ENCODE measurements at places on chromosomes 3 and 15. TPM values are rescaled to one million over a fixed set of nuclear protein-coding genes. Genes with fewer than 3 reads are reported as not detected.
A peak's percentile ranks its signal among the peaks of the same experiment; 100 is the strongest.

GPR171 gene
- total RNA-seq = not detected

CCK gene
- total RNA-seq = not detected

- peaks cover 13% of the 10 kb centered on the region for H3K4me1 ChIP-seq
- no peak overlapping the region for H3K4me3 ChIP-seq
- DNase-seq = no peak
- no peaks in the 10 kb centered on the region for H3K27me3 ChIP-seq
- peaks cover 84% of the 10 kb centered on the region for H3K36me3 ChIP-seq
Observed at GRCh38 chr15:66498501-66499386, 1.2 kb upstream of the SNAPC5 start.

GRCh38 chr15:93073465-93073952 lies 15.5 kb downstream of the RGMA start:
- no peak for DNase-seq
- H3K4me3 ChIP-seq = peak overlapping the region; percentile 88
- H3K4me1 ChIP-seq = peaks cover 6% of the 10 kb centered on the region
- H3K27ac ChIP-seq = no peak overlapping the region
- peaks cover 4% of the 10 kb centered on the region for H3K36me3 ChIP-seq
- H3K27me3 ChIP-seq = no peaks in the 10 kb centered on the region

- peaks cover under 1% of the 10 kb centered on the region for H3K36me3 ChIP-seq
- peaks cover 5% of the 10 kb centered on the region for H3K4me1 ChIP-seq
- H3K27me3 ChIP-seq = no peaks in the 10 kb centered on the region
- no peak overlapping the region for H3K4me3 ChIP-seq
- no peak overlapping the region for H3K27ac ChIP-seq
Observed at GRCh38 chr3:62249855-62250543, 123.4 kb downstream of the FEZF2 start.

GRCh38 chr15:87345961-87346360 lies 910.6 kb downstream of the NTRK3 start:
- no peaks in the 10 kb centered on the region for H3K4me1 ChIP-seq
- no peak for DNase-seq
- no peak overlapping the region for H3K4me3 ChIP-seq
- H3K27me3 ChIP-seq = no peaks in the 10 kb centered on the region

TIMP4 gene
- not detected for total RNA-seq

- H3K36me3 ChIP-seq = peaks cover 7% of the 10 kb centered on the region
- H3K4me1 ChIP-seq = no peaks in the 10 kb centered on the region
- H3K27me3 ChIP-seq = no peaks in the 10 kb centered on the region
Observed at GRCh38 chr15:44450172-44450571, 22.7 kb downstream of the CTDSPL2 start.

- H3K27me3 ChIP-seq = peaks cover 44% of the 10 kb centered on the region
- H3K4me1 ChIP-seq = peaks cover 8% of the 10 kb centered on the region
- no peaks in the 10 kb centered on the region for H3K36me3 ChIP-seq
- no peak overlapping the region for H3K4me3 ChIP-seq
- DNase-seq = no peak
Observed at GRCh38 chr3:194745422-194746184, 59.9 kb downstream of the FAM43A start.

- H3K4me1 ChIP-seq = peaks cover 7% of the 10 kb centered on the region
- H3K36me3 ChIP-seq = no peaks in the 10 kb centered on the region
- DNase-seq = no peak
Observed at GRCh38 chr3:122608916-122609315, 31.5 kb downstream of the PARP15 start.

GRCh38 chr15:89026167-89026566 lies 62.1 kb upstream of the ABHD2 start:
- no peak overlapping the region for H3K27ac ChIP-seq
- H3K4me1 ChIP-seq = no peaks in the 10 kb centered on the region
- H3K27me3 ChIP-seq = no peaks in the 10 kb centered on the region
- no peak for DNase-seq
- H3K4me3 ChIP-seq = no peak overlapping the region

DNA sequence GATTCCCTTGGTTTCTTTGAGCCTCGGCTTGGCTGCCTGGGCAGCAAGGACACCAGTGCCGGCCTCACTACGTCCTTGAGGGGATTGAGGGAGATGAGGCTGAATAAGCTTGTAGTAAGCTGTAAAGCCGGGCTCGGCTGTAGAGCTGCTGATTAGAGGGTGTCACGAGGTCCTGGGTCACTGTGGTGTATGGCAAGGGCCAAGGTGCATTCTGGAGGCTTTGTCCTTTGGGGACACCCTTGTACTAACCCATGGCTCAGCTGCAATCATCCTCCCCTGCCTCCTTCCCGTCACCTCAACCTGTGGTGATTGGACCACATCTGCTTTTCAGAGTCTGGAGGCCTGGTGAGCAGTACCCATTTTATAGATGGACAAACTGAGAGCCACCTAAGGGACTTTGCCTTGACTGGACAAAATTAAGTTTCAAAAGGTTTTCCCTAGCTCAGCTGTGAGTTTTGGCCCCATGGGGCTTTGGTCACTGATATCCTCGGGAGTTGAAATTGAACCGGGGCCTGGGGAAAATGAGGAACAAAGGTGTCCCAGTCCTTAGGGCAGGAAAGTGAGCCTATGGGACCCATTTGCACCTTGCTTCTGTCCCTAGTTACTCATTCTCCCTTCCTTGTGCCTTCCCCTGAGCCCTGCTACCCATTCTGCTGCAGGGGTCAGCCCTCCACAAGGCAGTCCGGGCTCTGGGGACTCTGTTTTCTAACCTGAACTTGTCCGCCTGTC lies 2.4 kb downstream of the SLC6A6 start:
- DNase-seq = no peak
- H3K4me3 ChIP-seq = no peak overlapping the region
- H3K36me3 ChIP-seq = peaks cover 7% of the 10 kb centered on the region
- no peak overlapping the region for H3K27ac ChIP-seq

- H3K36me3 ChIP-seq = peaks cover 6% of the 10 kb centered on the region
- no peak overlapping the region for H3K4me3 ChIP-seq
- peaks cover 20% of the 10 kb centered on the region for H3K4me1 ChIP-seq
Observed at GRCh38 chr3:106683953-106684620, 693.2 kb upstream of the CCDC54 start.

SEMA6D gene
- total RNA-seq = 1.1 TPM

DNA sequence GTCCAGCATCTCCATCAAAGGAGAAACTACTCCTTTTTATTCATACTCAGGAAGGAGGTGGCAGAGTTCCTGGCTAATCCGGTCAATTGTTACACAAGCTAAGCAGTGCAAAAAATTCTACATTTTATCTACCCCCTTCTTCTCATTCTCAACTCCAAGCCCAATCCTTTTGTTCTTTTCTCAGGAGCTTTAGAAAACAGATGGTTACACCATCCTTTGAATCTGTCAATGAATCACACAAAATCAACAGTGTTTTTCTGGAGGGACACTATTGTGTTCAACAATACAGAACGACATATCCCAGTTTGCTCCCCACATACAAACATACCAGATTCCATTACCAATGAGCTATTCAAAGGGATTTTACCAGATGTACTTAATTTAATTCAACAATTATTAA lies 362.1 kb downstream of the MAGI1 start:
- no peak for DNase-seq
- no peaks in the 10 kb centered on the region for H3K36me3 ChIP-seq
- H3K27ac ChIP-seq = no peak overlapping the region
- no peaks in the 10 kb centered on the region for H3K4me1 ChIP-seq

DNA sequence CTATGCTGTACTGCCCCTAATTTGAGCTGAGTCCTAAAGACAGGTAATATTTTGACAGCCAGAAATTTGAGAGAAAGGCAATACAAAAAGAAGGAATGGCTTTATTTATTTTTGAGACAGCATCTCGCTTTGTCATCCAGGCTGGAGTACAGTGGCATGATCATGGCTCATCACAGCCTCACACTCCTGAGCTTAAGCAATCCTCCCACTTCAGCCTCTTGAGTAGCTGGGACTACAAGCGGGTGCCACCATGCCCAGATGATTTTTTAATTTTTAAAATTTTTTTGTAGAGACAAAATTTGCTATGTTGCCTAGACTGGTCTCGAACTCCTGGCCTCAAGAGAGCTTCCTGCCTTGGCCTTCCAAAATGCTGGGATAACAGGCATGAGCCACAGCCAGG lies 77.4 kb upstream of the SLC4A7 start:
- H3K4me1 ChIP-seq = peaks cover 14% of the 10 kb centered on the region
- no peaks in the 10 kb centered on the region for H3K27me3 ChIP-seq
- H3K4me3 ChIP-seq = no peak overlapping the region

NPAP1 gene
- total RNA-seq = not detected

- H3K4me1 ChIP-seq = peaks cover 27% of the 10 kb centered on the region
- no peaks in the 10 kb centered on the region for H3K36me3 ChIP-seq
- no peaks in the 10 kb centered on the region for H3K27me3 ChIP-seq
- peak; percentile 95 for DNase-seq
- H3K27ac ChIP-seq = peak overlapping the region; percentile 62
Observed at GRCh38 chr3:109927161-109927560, 589.8 kb upstream of the DPPA4 start.

DNA sequence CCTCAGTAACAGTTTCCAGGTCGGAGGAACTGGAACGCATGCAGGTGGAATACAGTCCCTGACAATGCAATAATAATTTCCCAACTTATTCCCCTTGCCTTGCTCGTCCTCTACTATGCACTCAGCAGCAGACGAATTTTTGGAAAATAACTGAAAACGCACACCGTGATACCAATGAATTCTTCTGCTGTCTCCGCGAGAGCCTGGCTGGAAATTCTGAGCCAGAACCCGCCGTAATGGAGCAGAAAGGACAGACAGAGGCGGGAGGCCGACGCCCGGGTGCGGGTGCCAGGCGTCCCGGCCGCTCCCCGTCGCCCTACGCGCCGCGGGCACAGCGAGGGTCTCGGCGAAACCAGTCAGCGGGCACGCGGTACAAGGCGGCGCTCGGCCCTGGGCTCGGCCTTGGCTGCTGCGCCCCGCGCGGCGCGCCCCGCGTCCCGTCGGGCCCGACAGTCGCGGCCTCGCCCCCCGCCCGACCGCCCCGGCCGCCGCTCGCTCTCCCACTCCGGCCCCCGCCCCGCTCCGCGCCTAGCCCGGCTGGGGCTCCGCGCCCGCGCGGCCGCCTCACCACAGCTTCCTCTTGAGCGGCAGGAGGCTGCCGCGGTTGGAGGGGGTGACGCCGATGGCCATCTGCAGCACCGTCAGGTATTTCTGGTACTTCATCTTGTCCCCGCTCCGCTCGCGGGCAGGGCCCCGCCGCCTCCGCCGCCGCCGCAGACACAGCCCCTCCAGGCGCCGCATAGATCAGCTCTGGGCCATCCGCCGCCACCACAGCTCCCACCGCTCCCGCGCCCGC lies 114.5 kb upstream of the GOLGA8J start:
- H3K4me3 ChIP-seq = peak overlapping the region; percentile 70
- H3K4me1 ChIP-seq = no peaks in the 10 kb centered on the region
- no peak overlapping the region for H3K27ac ChIP-seq
- H3K27me3 ChIP-seq = no peaks in the 10 kb centered on the region
- no peak for DNase-seq

DNA sequence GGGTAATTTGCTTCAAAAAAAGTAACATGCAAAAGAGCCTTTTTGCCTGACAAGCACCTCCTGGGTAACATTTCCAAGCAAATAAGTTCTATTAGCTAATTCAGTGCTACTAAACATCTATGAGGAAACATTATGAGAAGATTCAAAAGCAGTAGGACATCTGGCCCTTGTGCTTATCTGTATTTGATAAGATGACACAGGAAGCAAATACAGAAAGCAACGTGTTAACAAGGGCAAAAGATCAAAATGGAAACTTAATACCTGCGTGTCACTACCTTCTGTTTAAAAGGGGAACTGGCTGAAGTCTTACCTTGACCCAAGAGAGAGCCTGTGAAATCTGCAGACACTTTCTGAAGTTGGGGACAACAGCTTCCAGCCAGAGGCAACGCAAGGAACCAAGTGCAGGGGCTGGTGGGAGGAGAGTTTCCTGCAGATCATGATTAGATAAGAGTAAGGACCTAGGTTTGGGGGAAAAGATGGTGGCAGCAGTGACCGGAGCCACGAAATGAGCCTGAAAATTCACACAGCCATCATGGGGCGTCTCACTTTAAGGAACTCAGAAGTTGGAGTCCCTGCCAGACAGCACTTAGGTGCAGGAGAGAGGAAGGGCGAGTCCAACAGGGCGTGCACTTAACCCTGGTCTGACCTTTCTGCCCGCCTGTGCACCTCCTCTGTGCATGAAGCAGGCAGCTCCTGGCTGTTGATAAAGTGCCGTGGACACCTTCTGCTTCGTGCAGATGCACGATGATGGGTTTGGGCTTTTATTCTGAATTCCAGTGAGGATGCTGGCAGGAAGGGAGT lies 153.6 kb upstream of the BHLHE40 start:
- peaks cover 52% of the 10 kb centered on the region for H3K4me1 ChIP-seq
- no peaks in the 10 kb centered on the region for H3K36me3 ChIP-seq
- H3K4me3 ChIP-seq = peak overlapping the region; percentile 55
- H3K27me3 ChIP-seq = no peaks in the 10 kb centered on the region
- no peak for DNase-seq

GOLGA8S gene
- total RNA-seq = 0.16 TPM

DNA sequence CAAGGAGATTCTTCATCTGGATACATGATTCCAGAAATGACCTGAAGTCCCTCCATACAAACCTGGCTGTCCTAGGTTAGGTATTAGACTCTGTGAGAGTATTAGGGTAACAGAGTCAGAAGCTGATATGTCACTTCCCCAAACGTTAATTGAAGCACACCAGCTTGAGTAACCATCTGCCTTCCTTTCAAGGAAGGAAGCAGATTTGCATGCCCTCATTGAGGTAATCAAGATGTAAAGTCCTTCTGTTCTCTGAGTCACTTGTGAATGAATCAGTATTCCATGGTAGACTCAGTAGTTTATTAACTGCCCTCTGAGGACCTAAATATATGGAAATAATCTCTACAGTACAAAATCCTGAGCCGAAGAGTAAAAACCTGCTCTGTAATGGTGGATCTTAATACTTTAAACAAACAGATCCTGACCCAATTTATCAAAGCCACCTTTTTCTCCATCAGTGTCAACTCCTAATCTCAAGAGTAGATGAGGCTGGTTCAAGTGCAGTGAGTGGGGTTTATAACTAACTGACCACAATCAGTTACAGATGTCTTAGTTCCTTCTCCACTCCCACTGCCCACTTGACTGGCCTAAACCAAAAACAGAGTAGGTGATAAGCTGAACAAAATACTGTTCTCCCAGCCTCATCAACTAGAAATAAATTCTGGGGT lies 246.2 kb upstream of the CHRM5 start:
- H3K4me1 ChIP-seq = peaks cover 7% of the 10 kb centered on the region
- H3K4me3 ChIP-seq = no peak overlapping the region
- no peaks in the 10 kb centered on the region for H3K27me3 ChIP-seq
- no peak overlapping the region for H3K27ac ChIP-seq
- DNase-seq = no peak

GPR62 gene
- not detected for total RNA-seq
